Glomerular endothelial cell (primary cell): ENCODE measurements at places on chromosomes 5 and 9. TPM values are rescaled to one million over a fixed set of nuclear protein-coding genes. Genes with fewer than 3 reads are reported as not detected.
A peak's percentile ranks its signal among the peaks of the same experiment; 100 is the strongest.

The TICAM2 gene
- total RNA-seq, result 1.8 and 2.0 TPM in 2 replicates

- peak; percentile 92 for DNase-seq
Observed at GRCh38 chr5:115575167-115576070, 26.9 kb downstream of the TICAM2 start.

GRCh38 chr9:87713278-87713987 is 12.5 kb upstream of the CTSL start:
- peak; percentile 68 for DNase-seq

The EQTN gene
- total RNA-seq, result not detected in 2 replicates

DNA sequence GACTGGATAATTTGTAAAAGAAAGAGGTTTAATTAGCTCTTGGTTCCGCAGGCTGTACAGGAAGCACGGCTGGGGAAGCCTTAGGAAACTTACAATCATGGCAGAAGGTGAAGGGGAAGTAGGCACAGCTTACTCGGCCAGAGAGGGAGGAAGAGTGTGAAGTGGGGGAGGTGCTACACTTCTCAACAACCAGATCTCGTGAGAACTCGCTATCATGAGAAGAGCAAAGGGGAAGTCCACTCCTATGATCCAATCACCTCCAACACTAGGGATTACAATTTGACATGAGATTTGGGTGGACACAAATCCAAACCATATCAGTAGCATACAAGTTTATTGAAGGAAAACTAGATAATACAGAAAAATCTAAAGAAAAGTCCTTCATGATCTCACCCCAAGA is 39.9 kb downstream of the NEURL1B start:
- no peak for DNase-seq

DNA sequence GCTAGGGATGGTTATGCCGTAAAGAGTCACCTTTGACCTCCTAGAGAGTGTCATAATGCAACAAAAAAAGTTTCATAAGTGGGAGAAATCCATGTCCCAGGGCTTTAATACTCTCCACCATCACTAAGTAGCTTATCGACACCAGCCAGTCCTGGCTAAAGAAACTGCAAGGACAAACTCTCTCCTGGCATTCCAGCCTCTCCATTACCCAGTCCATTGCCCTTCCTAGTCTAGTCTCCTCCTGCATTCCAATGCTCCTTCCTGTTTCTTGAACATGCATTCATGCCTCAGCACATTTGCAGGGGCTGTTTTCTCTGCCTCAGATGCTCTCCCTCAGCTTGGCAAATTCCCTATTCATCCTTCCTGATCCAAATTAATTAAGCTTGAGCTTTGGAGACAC is 364.1 kb downstream of the BRINP1 start:
- no peak for DNase-seq

GRCh38 chr9:101028346-101029314 is at the start of gene PLPPR1:
Gene PLPPR1 (plus strand): TSS chr9:101028727.
- no peak for DNase-seq

DNA sequence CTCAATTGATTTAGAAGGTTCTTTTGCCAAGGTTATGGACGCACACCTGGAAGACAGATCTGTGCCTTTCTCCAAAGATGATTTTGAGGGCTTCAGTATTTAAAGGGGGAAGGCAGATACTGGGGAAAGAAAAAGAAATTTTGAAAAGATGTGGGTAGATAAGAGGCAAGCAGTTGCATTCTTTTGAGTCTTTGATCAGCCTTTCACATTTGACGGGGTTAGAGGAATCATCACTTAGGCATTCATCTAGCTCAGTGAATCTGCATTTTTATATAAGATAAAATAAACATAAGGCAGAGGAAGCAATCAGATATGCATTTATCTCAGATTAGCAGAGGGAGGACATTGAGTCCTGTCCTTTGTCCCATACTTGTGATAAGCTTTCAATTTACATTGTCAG is 243.4 kb upstream of the RAI14 start:
- no peak for DNase-seq

The SPATA31D4 gene
- total RNA-seq, result not detected in 2 replicates

DNA sequence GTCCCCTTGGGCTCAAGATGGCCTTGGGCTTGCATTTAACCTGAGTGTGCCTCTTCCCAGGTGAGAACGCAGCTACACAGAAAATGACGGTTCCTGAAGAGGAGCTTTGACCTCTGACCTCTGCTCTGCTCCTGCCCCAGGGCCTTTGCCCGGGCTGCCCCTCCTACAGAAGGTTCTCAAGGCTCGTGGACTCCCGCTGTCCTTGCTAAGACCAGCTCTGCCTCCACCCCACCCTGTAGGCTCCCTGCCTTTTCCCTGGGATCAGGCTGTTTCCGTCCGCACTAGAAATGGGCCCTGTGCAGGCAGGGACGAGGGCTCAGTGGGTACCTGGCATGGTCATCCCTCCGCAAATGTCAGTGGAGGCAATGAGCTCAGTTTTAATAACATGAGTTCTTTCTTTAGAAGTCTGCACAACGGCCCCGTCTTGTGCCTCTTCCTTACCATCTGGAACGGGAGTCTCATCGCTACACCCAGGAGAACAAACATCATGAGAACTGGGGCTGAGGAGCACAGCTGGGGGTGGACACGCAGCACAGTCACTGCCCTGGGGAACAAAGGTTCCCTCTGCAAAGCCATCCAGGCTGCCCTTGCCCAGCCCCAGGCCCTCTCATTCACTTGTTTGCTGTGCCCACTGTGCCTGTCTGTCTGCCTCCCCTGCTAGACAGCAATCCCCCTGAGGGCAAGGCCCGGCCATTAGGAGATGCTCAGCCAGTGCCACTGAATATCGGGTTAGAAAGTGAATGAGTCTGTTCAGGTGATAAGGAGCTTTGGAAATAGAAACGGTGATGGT is 26.7 kb upstream of the LPCAT1 start:
- no peak for DNase-seq

- DNase-seq, result no peak
Observed at GRCh38 chr5:168528521-168529373, at the start of gene FBLL1. Gene FBLL1 (plus strand): TSS chr5:168529305. CDS start chr5:168529505, 200 bp downstream.

The NR5A1 gene
- not detected in 2 replicates for total RNA-seq

DNA sequence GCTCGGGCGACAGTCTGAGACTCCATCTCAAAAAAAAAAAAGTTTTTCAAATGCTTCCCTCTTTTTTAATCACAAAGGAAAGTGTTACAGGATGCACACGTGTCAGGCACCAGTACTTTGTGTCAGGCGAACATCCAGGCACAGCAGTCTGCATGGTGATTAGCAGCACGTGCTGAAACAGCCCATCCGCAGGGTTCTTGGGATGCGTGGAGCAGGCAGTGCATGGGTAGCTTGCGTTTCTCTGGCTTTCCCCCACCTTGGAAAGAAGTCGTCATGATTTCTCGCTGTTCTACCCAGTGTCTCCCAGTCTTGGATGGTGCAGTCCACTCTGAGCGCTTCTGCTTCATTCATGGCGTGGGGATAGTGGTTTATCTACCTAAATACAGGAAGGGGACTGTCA is 35.4 kb downstream of the GPR107 start:
- DNase-seq, result no peak

DNA sequence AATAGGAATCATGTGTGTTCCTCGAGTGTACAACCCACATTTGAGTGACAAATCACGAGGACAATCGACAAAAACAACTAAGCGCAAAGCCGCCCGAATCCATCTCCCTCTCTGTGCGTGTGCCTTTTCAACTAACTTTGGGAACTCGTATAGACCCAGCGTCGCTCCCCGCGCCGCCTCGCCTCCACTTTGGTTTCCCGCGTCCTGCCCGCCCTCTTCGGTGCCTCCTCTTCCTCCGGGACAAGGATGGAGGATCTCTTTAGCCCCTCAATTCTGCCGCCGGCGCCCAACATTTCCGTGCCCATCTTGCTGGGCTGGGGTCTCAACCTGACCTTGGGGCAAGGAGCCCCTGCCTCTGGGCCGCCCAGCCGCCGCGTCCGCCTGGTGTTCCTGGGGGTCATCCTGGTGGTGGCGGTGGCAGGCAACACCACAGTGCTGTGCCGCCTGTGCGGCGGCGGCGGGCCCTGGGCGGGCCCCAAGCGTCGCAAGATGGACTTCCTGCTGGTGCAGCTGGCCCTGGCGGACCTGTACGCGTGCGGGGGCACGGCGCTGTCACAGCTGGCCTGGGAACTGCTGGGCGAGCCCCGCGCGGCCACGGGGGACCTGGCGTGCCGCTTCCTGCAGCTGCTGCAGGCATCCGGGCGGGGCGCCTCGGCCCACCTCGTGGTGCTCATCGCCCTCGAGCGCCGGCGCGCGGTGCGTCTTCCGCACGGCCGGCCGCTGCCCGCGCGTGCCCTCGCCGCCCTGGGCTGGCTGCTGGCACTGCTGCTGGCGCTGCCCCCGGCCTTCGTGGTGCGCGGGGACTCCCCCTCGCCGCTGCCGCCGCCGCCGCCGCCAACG is at the start of gene GPR150:
TSS of gene GPR150 (plus strand) at position 58 of the 840 bp plus-strand sequence. CDS start at position 247, 189 bp downstream.
- no peak for DNase-seq

GRCh38 chr9:73162987-73163768 is 11.5 kb downstream of the ANXA1 start:
- DNase-seq, result no peak

The ADAMTS2 gene
- 0.68 and 6.1 TPM in 2 replicates for total RNA-seq

GRCh38 chr5:157444224-157444623 is 15.8 kb upstream of the NIPAL4 start:
- no peak for DNase-seq

The BRINP1 gene
- 0.12 TPM in 1 of 2 replicates, not detected in the other for total RNA-seq

The TAS2R1 gene
- not detected in 2 replicates for total RNA-seq

GRCh38 chr9:83981126-83981871 is 694 bp downstream of the RMI1 start:
- no peak for DNase-seq

The SPINK6 gene
- not detected in 2 replicates for total RNA-seq

The PCDHA11 gene
- 0.23 TPM in 1 of 2 replicates, not detected in the other for total RNA-seq

DNA sequence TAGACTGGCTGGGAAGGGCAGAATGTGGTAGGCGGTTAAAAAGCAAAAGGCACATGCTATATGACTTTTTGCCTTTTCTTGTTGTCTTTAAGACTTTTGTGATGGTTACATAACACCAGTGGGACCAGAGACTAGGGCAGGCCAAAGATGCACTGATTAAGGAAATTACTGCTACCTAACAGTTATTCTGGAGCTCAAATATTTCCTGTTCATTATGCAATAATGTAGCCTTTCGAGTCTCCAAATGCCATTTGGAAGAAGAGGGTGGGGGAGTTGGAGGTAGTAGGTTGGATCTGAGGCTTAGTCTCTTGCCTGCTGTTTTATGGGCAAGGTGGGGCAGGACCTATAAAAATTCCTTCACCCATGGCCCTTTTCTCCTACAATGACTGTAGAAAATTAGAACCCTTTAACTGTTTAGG is 51.7 kb downstream of the SH3GL2 start:
- DNase-seq, result no peak
